Natural killer cell treated with Interleukin-12 subunit alpha and Interleukin-12 subunit beta and Interleukin-15 and Interleukin-18, amount 100 ng/mL, for 72 hours (primary cell): ENCODE measurements at places on chromosomes 4 and X. TPM values are rescaled to one million over a fixed set of nuclear protein-coding genes. Genes with fewer than 3 reads are reported as not detected.

DNA sequence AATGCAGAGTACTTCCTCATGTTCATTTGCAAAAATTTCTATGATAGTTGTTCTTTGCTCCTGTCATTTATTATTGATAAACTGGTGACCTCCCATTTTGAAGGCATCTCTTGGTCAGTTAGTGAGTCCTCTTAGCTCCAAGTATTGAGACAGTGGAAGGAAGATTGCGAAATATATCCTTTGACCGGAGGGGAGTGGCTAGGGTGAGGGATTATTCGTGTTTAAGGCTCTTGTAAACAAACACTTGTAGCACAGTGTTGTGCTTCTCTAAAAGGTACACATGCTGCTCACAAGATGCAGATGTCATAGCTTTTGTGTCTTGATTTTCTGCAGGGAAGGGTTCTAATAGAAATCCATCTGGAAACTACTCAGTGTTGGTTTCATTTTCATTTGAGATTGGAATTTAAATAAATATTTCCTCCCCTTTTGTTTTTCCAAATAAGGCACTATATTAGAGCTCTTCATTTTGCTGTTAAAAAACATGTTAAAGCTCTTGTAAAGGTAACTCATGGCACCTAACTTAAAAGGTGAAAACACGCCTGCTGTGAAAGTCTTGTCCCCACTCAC, 21.8 kb downstream of the TXLNG start:
- no peak for DNase-seq

DNA sequence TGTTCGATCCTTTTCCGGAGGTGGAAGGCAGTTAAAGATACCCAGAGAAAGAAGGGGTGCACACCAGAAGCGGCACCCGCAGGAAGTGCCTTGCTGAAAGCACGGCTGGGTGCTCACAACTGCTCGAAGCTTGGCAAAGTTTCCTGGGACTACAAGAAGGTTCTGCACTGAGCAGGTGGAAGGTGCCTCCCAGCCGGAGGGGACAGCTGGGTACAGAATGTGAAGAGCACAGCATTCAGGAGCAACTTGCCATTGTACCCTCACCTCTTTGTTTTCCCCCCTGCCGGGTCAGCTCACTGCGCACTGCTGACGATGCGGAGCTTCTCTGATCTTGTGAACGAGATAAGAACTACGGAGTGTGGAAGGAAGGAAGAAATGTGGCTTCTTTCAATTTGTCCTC, 289.2 kb downstream of the FBXW7 start:
- DNase-seq, result no peak

- no peak for DNase-seq
Observed at GRCh38 chrX:24965372-24965771, 50.4 kb downstream of the ARX start.

GRCh38 chr4:80367737-80368136, 32.2 kb downstream of the CFAP299 start:
- DNase-seq, result no peak

GRCh38 chr4:16075061-16075460, 8.8 kb downstream of the PROM1 start:
- DNase-seq, result no peak

- no peak for DNase-seq
Observed at GRCh38 chrX:56268888-56269287, 36.7 kb downstream of the KLF8 start.

GRCh38 chr4:76003035-76003434, 4.3 kb downstream of the CXCL9 start:
- DNase-seq, result no peak

- no peak for DNase-seq
Observed at GRCh38 chr4:53463340-53463739, 85.9 kb downstream of the FIP1L1 start.

Gene DRD5
- total RNA-seq, result not detected

Gene CXCL8
- 159 TPM for total RNA-seq

Gene ITIH6
- total RNA-seq, result not detected
